Bronchial epithelial cell (primary cell): ENCODE measurements at places on chromosomes 1 and 21.

DNA sequence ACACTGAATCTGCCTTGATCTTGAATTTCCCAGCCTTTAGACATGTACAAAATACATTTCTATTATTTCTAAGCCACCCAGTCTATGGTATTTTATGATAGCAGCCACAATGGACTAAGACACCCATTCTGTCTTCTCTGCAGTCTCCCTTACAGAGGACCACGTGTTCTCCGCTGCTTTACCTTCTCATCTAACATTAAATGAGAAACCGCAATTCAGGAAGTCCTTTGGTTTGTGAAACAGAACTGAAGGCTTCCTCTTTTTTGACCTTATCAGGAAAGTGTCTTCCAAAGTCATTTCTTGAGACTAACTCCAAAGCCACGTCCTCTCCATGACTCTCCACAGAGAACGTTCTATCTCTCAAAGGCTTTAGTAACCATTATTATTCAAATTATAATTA, 560.1 kb downstream of the OMA1 start:
- DNase-seq, result no peak

DNA sequence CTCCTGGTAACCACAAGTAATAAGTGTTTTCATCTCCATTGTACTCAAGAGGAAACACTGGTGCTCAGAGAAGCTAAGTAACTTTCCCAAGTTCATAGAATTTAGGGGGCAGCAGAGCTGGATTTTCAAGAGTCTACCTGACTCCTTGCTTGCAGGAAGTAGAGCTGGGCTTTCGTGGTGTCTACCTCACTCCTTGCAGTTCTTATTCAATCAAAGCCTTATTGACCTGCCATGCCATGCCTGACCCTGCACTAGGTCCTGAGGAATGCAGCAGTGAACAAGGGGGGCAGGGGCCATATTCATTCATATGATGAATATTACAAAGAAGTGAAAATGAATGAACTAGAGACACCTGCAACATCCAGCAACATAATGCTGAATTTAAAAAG, 93.3 kb downstream of the GLIS1 start:
- no peak for DNase-seq

DNA sequence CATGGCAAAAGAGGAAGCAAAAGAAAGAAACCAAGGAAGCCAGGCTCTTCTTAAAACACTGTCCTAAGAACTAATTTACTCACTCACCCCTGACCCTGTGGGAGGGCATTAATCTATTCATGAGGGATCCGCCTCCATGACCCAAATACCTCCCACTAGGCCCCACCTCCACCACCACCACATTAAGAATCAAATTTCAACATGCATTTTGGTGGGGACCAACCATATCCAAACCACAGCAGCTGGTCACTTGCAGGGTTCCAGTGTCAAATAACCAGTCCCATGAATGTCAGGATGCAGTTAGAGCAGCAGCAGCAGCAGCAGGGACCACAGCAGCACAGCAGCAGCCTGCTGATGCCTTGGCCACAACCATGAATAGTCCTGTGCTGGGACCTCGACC, 83.8 kb downstream of the ZC3H11B start:
- no peak for DNase-seq

- DNase-seq, result no peak
Observed at GRCh38 chr1:1050577-1051052, 23.5 kb downstream of the RNF223 start.

- DNase-seq, result peak; percentile 63
Observed at GRCh38 chr1:55337801-55338447, 122.8 kb upstream of the USP24 start.

DNA sequence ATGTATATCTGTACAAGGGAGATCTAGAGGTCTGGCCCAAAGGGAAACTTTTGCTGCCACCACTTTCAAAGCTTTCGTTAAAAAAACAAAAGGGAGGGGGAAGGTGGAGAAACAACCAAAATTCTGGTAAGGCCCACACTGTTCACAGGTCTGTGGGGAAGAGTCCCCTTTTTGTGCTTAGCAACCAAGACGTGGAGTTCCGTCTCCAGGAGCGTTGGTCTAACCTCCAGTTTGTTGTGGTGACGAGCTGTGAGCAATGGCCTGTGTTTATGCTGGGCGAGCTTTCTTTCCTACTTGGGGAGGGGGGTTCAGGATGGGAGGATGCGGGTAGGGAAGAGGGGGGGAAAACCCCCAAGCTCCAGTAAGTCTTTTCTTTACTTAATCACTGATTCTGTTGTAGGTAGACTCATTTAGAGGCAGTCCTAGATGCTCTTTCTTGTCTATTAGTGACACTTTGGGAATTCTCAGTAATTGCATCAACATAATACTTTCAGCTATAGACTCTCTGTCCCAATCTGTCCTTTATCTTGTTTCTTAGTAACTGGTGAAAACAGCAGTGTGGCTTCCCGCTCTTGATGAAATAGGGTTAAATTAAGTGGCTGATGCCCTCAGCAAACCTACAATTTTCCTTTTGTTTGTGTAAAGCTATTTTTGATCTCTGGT, 1.5 kb downstream of the HIPK1 start:
- DNase-seq, result peak; percentile 58

GRCh38 chr21:42561762-42562650, 48.4 kb downstream of the SLC37A1 start:
- peak; percentile 9 for DNase-seq

DNA sequence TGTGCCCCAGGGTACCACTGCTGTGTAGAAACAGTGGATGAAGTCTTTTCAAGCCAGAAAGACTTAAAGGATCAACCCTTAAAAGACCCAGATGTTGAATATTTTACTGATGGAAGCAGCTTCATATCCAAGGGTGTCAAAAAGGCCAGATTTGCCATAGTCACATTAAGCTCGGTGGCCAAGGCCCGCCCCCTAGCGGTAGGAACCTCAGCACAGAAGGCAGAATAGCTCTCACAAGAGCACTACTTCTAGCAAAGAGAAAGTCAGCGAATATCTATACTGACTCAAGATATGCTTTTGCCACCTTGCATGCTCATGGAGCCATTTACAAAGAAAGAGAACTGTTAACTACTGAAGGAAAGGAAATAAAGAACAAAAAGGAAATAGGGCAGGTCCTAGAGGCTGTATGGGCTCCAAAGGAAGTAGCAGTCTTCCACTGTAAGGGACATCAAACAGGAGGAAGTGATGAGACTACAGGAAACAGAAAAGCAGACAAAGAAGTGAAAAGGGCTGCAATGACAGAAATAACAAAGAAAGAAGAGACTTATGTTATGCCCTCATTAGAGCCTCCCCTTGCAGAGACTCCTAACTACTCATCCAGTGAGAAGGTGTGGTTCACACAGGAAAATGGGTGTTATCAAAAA, 90.5 kb downstream of the LIPI start:
- peak; percentile 15 for DNase-seq

- DNase-seq, result no peak
Observed at GRCh38 chr21:25664491-25664931, 25.5 kb downstream of the JAM2 start.

- no peak for DNase-seq
Observed at GRCh38 chr1:98989556-98989907, 15.1 kb downstream of the PLPPR5 start.
